ENCODE measurements at places on chromosomes 7 and 10.
A peak's percentile ranks its signal among the peaks of the same experiment; 100 is the strongest.

GRCh38 chr10:2680821-2681220, 386.5 kb upstream of the PFKP start:
- no peak for DNase-seq

DNA sequence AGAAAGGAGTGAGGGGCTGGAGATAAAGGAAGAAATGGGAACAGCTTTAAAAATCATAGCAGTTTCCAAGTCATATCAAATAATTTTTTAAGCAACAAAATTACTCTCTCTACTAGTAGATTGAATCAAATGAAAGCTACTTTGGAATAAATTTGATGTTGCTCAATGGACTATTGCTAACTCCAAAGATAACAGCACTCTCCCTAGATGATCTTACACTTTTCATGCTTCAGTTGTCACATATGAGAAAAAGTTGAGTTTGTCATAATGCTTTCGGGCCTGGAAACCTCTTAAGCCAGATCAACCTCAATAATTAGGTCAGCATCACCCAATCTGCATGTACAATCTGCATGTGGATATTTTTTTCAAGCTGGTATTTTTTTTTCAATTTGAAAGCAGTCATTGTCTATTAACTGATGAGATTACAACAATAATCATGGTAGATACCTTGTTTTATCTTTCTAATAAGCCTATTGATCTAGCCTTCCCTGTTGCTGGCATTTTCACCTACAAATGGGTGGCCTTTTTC, 31.3 kb downstream of the LIPJ start:
- no peak for DNase-seq

- DNase-seq, result no peak
Measured at GRCh38 chr10:75165684-75166622, 44.6 kb upstream of the VDAC2 start.

DNA sequence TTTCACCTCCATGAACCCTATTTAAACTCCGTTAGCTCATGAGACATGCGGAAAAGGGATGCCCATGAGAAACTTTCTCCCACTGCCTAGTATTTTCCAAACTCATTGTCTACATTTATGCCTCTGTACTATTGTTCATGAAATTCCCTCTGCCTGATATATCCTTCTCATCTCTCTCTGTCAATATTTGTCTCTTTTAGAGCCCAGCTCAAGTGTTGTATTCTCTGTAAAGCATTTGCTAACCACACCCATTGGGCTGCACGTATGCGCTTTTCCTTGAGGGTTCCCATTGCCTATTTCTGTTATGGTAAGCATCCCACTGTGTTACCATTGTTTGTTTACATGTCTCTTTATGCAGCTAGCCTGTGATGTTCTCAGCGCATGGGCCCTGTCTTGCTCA, 211.4 kb downstream of the MDFIC start:
- no peak for DNase-seq

GRCh38 chr10:120578890-120579289, 121.9 kb downstream of the PLPP4 start:
- DNase-seq, result no peak

DNA sequence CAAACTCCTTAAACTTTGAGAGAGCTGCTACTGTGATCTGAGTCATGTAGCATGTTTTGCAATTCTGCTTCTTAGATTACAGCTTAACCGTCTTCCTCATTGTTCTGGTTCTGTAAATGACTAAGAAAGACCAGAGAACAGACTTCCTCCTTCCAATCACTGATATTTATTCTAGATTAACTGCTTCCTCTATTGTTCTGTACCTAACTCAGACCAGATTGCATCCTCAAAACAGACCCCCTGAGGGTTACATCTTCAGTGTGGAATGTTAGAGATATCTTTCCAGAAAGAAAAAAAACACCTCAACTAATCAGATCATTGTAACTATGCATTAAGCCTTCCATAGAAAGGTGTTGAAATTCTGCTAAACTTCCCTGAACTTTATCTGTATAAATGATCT, 5.7 kb upstream of the PIP start:
- peak; percentile 35 for DNase-seq

GRCh38 chr10:132449051-132449810, 52.2 kb downstream of the PWWP2B start:
- DNase-seq, result no peak

- DNase-seq, result no peak
Measured at GRCh38 chr7:159095979-159096411, 48.7 kb downstream of the VIPR2 start.

DNA sequence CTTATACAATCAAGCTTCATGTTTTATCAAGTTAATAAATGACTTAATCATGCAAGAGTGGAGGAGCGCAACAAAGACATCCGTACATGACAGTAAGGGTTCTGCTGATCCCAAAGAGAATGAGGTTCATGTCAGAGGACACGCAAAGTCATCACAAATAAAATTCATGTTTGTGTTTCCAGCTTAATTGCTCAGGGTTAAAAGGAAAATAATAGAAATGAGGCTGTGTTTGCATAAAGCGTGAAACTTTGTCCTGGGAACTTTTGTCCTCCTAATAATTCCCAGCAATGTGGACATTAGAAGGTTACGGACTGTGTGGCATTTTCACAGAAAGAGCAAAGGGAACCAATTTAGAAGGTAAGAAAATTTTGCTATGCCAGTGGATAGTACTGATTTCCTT, 237.3 kb downstream of the INHBA start:
- DNase-seq, result no peak

- DNase-seq, result no peak
Measured at GRCh38 chr10:7955446-7955845, 99.0 kb upstream of the GATA3 start.

DNA sequence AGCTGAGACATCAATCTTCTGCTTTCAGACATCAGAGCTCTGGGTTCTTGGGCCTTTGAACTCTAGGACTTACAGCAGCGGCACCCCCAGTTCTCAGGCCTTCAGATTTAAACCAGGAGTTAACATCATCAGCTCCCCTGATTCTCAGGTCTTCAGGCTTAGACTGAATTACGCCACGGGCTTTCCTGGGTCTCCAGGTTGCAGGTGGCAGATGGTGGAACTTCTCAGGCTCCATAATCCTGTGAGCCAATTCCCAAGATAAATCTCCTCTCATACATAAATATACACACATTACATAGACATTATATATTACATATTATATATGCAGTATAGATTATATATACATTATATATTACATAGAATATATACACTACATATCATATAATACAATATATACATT, 408.9 kb upstream of the AUTS2 start:
- DNase-seq, result no peak

DNA sequence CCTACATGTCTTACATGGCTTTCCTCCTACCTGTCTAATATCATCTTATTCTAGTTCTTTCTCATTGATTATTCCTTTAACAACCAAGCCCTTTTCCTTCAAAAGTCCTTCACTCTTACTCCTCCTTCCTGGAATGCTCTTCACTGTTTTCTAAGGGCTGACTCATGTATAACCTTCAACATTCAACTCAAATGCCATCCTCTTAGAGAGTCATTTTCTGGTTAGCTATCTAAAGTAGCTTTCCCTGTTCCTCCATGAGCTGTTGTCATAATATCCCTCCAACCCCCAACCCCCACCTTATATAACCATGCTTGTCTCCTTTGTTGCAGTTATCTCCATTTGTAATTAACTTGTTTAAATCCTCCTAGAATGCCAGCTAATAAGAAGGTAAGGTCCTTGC, 286.8 kb downstream of the ADK start:
- no peak for DNase-seq

DNA sequence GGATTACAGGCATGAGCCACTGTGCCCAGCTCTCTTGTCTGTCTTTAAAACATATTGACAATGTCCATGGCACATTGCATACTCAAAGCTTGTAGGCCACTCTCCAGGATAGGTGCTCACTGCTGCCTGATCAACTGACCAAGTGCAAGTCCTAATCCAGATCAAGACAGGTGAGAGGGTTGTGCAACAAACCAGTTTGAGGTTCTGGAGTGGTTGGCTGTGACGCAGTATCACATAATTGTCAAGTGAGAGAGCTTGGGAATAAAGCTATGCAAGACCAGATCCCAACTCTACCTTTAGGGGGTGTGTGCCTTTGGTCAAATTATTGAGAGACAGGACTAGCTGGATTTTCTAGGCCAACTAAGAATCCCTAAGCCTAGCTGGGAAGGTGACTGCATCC, 43.0 kb upstream of the OPN4 start:
- DNase-seq, result no peak

GRCh38 chr10:132407243-132407746, 10.3 kb downstream of the PWWP2B start:
- no peak for DNase-seq

GRCh38 chr10:24873281-24873683, 79.1 kb downstream of the PRTFDC1 start:
- peak; percentile 72 for DNase-seq

DNA sequence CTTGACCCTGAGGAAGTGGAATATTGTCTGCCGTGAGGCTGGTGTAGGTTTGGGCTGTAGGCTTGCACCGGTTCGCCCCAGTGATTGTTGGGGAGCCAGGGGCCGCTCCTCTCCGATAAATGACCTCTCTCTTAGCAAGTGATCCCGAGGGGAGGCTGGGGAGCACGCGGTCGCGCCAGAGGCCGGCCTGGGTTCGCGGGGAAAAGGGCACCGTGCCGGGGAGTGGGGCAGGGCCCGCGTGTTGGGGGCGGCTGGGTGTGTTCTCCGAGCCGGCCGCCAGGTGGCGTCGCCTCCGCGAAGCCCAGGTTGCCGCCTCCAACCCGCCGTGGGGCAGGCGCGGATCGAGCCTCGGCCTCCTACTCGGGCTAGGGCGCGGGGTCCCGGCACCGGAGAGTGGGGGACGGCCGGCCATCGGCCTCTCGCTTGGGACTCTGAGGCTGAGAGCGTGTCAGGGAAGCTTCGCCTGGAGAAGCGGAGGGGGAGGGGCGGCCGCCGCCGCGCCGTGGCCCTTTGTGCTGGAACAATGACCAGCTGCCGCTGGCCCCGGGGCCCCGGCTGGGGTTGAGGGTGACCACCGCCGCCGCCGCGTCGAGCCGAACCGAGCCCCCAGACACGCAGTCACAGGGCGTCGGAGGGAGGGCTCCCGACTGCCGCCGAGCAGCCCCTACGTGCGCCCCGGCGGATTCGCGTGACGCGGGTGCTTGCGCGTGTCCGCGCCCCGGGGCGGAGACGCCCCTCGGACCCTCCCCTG, 442 bp upstream of the LZTS2 start:
- peak; percentile 84 for DNase-seq

DNA sequence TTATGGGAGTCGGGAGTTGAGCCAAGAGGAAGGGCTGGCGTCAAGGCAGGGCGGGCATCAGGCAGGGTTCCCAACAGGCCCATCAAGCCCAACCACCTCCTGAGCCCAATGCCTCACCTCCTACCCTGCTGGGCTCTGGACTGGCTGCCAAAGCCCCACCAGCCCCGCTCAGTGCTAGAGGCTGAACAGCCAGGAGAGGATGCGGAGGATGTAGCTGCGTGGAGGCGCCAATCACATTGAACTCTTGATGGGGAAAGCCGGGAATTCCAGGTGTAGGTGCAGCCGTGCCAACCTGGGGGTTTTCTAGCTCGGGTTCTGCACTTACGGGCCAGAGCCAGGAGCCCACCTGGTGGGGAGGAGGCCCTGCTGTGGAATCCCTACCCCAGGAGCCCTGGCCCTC, 12.9 kb downstream of the ATP5MF start:
- DNase-seq, result no peak

DNA sequence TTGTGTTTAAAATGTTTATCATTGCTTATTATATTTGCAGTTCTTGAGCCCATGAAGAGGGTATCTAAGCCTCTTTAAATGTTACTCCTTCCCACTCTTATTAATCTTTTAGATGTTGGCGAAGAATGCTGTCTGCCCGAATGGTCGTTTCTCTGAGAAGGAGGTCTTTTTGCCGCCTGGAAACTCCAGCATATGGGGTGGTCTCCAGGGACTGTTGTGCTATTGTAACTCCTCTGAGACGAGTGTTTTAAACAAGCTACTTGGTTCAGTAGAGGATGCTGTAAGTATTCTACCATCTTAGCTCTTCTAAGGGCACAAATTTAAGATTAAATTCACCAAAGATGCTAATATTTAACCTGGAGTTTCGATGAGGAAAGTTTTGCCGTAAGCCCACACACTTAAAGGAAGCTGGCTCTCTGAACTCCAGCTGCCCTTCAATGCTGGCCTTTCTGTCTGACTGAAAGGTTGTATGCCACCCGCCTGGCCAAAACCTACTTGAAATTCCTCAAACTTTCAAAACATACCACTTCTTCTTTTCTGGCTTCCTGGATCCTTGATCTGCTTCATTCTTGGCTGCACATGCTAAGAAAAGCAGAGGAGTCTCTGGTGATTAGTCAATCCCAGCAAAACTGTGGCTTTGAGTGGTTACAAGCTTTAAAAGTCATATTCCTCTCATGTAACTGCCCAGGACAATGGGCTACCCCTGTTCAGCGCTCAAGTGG, 74.7 kb downstream of the ABCA13 start:
- no peak for DNase-seq

DNA sequence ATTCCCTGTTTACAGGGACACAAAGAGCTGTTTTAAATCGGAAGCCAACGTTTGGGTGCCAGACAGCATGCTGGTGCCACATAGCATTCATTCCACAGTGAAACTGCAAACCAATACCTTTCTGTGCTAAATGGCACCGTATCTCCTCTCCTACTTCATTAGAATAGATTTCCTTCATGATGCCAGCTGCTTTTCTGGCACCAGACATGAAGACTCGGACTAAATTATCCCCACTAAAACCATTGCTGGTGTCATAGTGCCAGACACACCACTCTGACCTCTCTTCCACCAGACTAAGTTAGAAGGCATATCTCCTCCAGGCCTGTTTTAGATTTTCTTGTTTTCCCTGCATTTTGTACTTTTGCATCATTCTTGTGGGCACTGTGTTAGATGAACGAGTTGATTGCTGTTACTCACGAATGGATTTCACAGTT, 155.1 kb downstream of the ETV1 start:
- no peak for DNase-seq

GRCh38 chr7:121752706-121753105, 120.3 kb upstream of the PTPRZ1 start:
- peak; percentile 22 for DNase-seq

DNA sequence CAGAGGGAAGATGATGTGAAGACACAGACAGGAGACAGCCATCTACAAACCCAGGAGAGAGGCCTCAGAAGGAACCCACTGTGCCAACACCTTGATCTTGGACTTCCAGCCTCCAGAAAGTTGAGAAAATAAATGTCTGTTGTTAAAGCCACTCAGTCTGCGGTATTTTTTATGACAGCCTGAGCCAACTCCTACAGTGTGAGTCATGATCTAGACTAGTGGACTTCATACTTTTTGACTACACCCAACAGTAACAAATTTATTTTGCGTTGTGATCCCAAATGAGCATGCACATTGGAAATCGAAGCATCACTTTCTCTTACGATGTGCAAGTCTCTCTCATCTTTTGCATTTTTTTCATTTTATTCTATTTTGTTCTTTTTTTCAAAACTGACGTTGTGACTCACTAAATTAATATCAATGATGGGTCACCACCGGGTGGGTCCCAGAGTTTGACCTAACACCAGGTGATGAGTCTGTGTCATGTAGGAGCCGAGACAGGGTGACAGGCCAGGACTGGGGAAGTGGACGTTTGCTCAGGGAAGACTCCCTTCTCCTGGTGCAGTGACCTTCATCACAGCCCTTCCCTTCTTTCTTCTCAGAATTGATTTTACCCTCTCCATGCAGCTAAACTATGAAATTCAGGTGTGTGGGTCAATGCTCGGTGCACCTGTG, 28.9 kb downstream of the PHYH start:
- DNase-seq, result no peak

GRCh38 chr7:22717760-22718159, 9.2 kb upstream of the IL6 start:
- no peak for DNase-seq

Measured in A673 (cell line).